ENCODE measurements at places on chromosomes 4 and X.

GRCh38 chr4:66178906-66179305 lies 508.6 kb upstream of the EPHA5 start:
- no peak overlapping the region for H3K27ac ChIP-seq
- H3K27me3 ChIP-seq: no peaks in the 10 kb centered on the region
- H3K4me1 ChIP-seq: no peaks in the 10 kb centered on the region

DNA sequence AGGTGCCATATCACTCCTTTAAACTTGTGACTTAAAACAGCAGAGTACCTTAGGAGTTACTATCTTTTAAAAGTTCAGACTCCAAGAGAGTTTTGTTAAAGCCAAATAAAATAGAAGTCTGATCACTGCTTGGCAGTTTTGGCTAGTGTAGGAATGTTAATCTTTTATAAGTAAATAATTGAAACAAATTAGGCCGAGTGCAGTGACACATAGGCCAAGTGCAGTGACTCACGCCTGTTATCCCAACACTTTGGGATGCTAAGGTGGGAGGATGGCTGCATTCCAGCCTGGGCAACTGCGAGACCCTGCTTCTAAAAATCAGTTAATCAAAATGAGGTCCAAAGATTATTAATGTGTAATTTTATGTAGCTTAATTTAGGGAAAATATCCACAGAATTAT lies 37.2 kb downstream of the WDR44 start:
- H3K27me3 ChIP-seq: no peaks in the 10 kb centered on the region
- no peak for DNase-seq
- no peak overlapping the region for H3K4me3 ChIP-seq
- no peaks in the 10 kb centered on the region for H3K4me1 ChIP-seq
- H3K36me3 ChIP-seq: no peaks in the 10 kb centered on the region
- no peak overlapping the region for H3K27ac ChIP-seq

DNA sequence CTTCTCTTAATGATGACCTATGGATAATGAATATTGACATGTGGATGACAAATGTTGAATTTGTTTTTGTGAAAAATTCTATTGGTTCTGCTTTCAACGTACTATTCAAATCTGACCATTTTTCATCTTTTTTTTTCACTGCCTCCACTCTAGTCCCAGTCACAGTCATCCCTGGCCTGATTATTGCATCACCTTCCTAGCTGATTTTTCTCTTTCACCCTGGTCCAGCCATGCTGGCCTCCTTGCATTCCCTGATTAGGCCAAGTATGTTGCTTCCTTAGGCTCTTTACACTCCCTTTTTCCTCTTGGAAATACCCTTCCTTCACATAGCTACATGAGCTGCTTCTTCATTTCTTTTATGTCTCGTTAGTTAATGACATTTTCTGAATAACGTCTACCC lies 58.1 kb upstream of the MAP9 start:
- no peaks in the 10 kb centered on the region for H3K36me3 ChIP-seq
- no peaks in the 10 kb centered on the region for H3K4me1 ChIP-seq
- no peaks in the 10 kb centered on the region for H3K27me3 ChIP-seq

- no peaks in the 10 kb centered on the region for H3K27me3 ChIP-seq
- H3K4me3 ChIP-seq: no peak overlapping the region
- no peak for DNase-seq
- H3K27ac ChIP-seq: no peak overlapping the region
Measured at GRCh38 chr4:176778491-176778890, 14.2 kb downstream of the VEGFC start.

DNA sequence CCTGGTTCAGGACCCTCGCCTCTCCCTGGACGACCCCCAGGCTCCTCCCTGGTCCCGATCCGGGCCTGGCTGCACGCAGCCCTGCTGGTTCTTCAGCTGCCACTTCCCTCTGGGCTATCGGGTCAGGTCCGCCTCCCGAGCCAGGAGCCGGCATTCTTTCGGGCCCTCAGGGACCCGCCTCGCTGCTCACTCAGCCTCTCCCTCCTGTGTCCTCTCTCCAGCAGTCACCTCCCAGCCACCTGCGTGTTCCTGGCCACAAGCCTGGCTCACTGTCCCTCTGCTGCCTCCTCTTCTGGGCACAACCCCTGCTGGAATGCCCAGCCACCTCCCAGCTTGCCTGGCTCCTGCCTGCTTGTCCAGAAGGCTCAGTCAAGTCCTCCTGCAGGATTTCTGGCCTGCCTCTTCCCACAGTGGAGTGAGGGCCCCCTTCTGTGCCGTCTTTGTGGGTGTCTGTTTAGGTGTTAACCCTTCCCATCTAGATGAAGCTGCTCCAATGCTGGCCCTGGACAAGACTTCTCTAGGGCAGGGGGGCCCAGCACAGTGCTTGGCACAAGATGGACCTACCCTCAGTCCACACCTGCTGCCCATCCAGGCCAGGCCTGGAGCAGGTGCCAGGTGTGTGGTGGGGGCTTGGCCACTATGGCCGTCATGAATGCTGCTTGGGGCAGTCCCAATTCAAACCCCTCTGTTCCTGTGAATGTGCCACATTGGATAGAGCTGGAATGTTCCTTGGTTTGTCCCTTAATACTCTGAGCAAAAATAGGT lies 2.2 kb downstream of the WFS1 start:
- no peaks in the 10 kb centered on the region for H3K36me3 ChIP-seq
- peaks cover 32% of the 10 kb centered on the region for H3K4me1 ChIP-seq
- peak overlapping the region; percentile 94 for H3K27ac ChIP-seq
- H3K27me3 ChIP-seq: no peaks in the 10 kb centered on the region
